ENCODE measurements at places on chromosomes 12 and 14.

DNA sequence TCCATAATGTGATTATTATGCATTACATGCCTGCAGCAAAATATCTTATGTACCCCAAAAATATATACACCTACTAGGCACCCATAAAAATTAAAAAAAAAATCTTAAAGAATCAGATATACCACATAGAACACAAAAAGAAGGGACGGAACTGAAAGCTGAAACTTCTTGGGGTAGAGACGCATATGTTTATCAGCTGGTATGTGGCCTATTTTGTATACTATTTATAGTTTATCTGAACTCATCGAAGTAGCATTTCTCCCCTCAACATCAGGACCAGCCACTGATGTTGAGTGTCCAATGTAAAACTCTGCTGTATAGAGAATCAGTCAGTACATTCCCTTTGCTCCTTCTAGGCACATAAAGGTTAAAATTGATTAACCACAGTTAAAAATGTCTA, 22.9 kb upstream of the SOS2 start:
- no peak for DNase-seq

GRCh38 chr12:15563663-15564062, 225.5 kb downstream of the EPS8 start:
- no peak for DNase-seq

DNA sequence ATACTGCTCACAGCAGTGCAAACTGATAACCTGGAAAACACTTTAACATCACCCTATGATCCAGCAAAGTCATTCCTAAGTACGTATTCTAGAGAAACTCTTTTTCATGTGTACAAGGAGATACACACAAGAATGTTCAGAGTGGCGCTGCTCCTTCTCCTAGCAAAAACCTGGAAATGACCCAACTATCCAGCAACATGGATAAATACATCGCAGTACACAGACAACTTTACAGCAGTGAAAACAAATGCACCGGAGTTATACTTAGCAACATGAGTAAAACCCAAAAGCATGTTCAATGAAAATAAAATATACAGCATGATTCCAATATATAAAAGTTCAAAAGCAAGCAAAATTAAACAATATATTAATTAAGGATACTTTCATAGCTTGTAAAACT, 18.7 kb downstream of the SART3 start:
- no peak for DNase-seq

DNA sequence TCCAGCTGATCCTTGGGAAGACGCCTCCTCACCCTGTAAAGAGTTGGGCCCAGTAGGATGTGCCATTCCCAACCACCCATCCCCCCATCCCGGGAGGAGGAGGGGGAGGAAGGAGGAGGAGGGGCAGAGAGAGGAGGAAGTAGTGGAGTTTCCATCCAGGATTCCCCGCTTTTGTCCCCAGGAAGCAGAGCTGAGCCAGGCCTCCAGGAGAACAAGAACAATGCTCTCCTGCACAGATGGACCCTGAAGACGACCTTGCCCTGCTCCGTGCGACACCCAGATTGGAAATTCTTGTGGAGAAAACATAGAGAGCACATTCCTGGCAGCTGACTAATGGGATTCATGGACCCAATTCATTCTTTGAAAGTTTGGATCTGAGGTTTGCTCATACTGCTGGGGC, 132.3 kb upstream of the CRY1 start:
- DNase-seq, result no peak

DNA sequence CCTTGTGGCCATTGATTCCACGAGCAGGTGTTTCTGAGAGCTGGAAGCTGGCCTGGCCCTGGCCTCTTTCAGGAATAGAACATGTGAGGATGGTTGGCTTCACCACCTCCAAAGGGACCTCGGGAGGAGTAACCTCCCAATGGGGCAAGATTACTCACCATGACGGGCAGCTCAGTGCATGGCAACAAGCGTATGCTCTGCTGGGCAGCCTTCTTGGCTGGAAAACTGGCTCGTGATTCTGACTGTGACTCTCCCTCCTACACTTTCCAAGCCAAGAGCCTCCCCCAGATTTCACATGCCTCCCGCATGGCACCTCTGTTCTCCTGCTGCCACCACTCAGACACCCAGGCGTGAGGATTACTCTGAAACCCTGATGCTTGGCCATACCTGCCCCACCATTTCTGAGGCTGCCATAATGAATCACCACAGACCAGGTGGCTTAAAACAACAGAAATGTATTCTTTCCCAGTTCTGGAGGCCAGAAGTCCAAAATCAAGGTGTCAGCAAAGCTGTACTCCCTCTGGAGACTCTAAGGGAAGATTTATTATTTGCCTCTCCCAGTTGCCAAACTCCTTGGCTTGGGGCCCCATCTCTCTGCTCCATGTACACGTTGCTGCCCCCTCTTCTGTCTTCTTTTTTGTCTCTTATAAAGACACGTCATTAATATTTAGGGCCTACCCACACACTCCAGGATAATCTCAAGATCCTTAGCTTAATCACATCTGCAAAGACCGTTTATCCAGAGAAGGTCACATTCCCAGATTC, 215.9 kb downstream of the CHST11 start:
- no peak for DNase-seq

GRCh38 chr12:52927964-52928363, 21.0 kb upstream of the KRT18 start:
- DNase-seq, result no peak

- no peak for DNase-seq
Measured at GRCh38 chr12:58283553-58283952, 342.2 kb downstream of the ATP23 start.

GRCh38 chr14:94689218-94689984, 77.2 kb downstream of the SERPINA3 start:
- peak; percentile 11 for DNase-seq

- DNase-seq, result no peak
Measured at GRCh38 chr12:71947645-71948105, 9.0 kb downstream of the TPH2 start.

- DNase-seq, result no peak
Measured at GRCh38 chr14:72528059-72528862, 365.6 kb downstream of the DPF3 start.

- DNase-seq, result no peak
Measured at GRCh38 chr14:78836777-78837176, 666.6 kb downstream of the NRXN3 start.

DNA sequence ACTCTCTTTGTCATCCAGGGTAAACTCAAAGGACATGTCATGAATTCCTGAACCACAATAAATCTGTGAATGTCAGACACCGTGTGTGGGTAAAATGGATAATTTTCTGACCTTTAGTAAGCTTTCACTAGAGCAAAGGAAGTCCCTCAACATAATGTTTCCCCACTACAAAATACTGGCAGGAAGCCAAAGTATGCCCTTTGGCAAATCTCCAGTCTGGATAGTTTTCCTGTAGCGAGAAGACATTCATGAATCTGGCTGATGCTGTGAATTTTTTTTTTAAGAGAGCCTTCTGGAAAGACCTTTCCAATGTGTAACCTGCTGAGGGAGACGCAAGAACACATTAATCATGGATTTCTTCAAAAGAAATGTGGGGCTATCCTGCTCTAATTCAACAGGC, 389.6 kb upstream of the DDHD1 start:
- no peak for DNase-seq

DNA sequence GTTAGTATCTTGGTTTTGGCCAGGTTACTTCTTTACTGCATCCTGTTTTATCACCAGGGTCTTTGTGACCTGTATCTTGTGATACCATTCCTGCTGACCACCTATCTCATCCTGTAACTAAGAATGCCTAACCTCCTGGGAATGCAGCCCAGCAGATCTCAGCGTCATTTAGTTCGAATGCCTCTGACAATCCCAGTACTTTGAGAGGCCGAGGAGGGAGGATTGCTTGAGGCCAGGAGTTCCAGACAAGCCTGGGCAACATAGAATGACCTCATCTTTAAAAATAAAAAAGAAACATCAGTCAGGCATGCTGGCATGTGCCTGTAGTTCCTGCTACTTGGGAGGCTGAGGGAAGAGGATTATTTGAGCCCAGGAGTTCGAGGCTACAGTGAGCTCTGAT, 206.5 kb downstream of the SUDS3 start:
- no peak for DNase-seq

GRCh38 chr14:67952381-67952780, 132.8 kb downstream of the RAD51B start:
- DNase-seq, result no peak

DNA sequence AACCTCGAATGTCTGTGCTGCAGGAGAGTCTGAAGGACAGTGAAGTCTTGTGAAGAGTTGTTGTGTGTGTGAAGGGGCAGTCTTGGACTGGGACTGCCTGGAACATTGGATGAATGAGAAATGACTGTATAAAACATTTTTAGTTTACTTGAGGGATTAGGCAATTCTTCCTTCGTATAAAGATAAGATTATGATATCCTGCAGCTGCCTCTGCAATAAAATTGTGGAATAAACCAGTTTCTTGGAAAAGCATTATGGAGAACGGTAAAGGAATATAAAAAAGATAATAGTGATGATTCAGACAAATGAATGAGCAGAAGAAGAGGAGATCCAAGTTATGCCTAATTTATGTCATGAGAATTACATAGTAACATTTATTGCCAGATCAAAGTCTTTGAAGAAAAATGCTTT, 30.9 kb upstream of the LUM start:
- no peak for DNase-seq

DNA sequence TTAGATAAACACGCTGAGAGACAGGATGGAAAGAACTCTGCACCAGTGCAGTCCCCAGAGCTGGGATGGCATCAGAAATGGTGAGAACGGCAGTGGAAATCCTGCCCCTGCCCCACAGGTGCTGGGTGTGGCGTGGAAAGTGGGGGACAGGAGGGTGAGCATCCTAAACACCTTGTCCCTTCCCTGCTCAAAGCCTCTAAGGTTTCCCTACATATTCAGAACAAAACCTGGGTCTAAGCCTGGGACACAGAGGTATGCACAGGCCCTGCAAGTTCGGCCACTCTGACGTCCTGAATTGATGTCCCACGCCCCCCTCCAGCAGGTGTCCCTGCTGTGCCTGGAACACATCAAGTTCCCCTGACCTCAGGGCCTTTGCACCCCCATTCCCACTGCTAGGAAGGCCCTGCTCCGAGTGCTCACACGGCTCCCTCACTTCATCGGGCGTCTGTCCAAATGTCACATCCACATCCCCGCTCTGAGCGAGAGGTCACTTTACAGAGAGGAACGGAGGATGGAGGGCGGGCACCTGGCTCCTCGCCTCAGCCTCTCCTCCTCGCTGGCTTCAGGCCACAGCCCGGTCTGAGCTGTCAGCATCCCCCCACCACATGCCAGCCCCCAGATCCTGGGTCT, 38.5 kb upstream of the SFSWAP start:
- no peak for DNase-seq

GRCh38 chr12:58148405-58148804, 207.0 kb downstream of the ATP23 start:
- no peak for DNase-seq

- DNase-seq, result no peak
Measured at GRCh38 chr12:76183459-76184186, 99.1 kb upstream of the NAP1L1 start.

DNA sequence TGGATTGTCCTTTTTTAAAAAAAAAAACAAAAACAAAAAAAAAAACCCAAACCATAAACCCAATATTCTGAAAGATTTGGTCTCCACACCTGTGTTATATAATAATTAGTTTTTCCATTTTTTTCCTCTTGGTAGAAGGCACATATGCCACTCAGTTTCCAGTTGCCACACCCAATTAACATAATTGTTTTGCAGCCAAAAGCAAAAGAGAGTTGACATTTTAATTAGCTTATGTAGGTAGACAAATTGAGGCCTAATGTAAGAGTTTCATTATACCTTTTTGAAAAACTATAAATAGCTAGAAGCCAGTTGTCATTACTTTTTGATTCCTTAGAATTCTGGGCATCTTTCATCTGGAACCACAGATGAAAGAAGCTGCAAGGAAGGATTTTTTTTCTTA, 21.0 kb downstream of the PTPN11 start:
- no peak for DNase-seq

DNA sequence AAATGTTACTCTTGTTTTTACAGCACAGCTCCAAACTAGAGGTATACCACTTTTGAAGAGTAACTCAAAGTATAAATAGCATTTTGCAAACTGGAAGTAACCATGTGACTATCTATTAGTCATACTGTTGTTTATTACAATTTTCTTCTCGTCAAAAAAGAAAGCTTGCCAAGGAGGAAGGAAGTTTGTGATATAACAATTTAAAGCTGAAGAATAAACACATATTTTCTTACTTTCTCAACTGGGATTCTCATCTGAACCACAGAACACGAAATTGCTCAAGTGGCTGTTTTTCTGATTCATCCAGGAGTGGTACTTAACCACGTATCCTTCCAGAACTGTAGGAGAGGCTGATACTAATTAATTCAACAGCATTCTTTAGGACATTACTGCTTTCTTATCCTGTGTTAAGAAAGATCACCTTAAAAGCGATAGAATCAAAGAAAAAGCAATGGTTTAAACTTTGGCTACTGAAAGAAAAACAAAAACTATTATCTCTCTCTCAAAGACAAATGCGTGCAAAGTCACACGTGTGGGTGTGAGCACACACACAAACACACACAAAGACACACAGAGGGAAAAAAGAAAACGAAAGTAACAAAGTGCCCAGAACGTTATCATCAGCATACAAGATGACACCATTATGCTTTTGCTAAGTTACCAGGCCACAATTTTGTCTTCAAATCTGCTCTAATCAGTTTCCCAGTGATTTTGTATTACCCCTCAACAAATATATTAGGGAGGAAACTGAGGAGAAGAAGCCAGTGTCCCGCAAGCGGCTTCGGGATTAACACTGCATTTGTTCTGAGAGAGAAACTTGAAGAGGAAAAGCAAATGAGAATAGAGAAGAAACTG, at the start of gene CLEC2B:
Gene CLEC2B (minus strand): TSS at position 48 of the 855 bp plus-strand sequence.
- no peak for DNase-seq

GRCh38 chr12:13941258-13942249, 39.8 kb downstream of the GRIN2B start:
- DNase-seq, result no peak

GRCh38 chr12:48279101-48279500, 71.6 kb downstream of the ZNF641 start:
- no peak for DNase-seq

DNA sequence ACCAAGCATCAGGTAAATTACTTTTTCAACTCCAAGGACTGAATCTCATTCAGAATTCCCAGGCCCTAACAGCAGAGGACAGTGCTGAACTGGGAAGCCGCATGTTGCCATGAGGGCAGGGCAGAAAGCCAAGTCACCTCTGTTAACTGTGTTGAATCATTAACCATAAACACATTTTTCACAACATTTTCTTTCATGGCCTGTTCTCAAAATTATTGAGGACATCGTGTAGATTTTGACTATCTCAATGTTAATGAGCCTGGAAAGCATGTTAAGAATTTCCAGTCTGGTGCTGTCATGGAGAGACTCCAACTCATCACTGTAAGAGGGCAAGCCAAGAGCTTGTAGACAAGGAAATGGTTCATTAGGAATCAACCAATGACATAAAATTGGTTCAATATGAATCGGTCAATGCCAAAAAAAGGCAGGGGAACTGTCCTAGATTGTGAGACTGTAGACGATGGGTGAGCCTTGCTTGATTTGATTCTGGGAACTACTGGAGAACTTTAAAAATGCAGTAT, 33.7 kb downstream of the CPM start:
- DNase-seq, result no peak

GRCh38 chr14:25622763-25623162, 572.8 kb upstream of the STXBP6 start:
- no peak for DNase-seq

Measured in activated CD4-positive, CD25-positive, alpha-beta regulatory T cell (primary cell).